Stimulated activated CD8-positive, alpha-beta memory T cell treated with anti-CD3 and anti-CD28 coated beads, Interleukin-4, amount 100 ng/mL, for 24 hours (primary cell): ENCODE measurements at places on chromosomes 13 and 19.

DNA sequence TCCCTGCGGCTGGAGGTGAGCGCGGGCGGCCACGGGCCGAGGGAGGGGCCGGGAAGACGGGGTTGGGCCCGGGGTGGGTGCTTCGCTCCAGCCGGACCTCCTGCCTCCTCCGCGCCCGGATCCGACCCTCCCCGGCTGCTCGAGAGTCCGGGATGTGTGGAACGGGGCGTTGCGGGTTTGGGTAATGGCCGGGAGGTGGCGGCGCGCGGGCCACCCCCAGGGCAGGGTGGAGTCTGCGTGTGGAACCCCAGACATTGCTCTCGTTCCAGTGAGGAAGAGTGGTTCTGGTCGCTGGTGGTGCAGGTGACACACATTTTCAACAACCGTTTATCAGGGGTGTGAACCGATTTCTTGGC, 38.8 kb downstream of the ARHGEF7 start:
- DNase-seq, result no peak

GRCh38 chr13:110524541-110525257, 36.8 kb downstream of the RAB20 start:
- DNase-seq, result no peak

- DNase-seq, result no peak
Observed at GRCh38 chr13:49214917-49215376, 5.2 kb upstream of the MLNR start.

- DNase-seq, result no peak
Observed at GRCh38 chr13:100620792-100621191, 32.2 kb upstream of the GGACT start.

- no peak for DNase-seq
Observed at GRCh38 chr13:33544308-33544707, 258.8 kb upstream of the STARD13 start.

DNA sequence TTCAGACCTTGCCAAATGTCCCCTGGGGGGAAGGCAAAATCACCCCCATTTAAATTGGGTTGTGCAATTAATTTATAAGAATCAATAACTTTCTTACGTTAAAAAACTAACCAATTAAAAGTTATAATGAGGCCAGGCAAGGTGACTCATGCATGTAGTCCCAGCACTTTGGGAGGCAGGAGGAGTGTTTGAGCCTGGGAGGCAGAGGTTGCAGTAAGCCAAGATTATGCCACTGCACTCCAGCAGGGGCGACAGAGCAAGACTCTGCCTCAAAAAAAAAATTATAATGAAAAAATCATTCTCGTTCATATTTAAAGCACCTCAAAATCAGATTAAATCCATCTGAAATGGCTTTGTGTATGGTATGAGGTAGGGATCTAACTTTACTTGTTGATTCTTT, 18.4 kb upstream of the SIGLEC14 start:
- DNase-seq, result no peak

GRCh38 chr19:12205296-12205695, 42.4 kb downstream of the ZNF136 start:
- DNase-seq, result no peak

- no peak for DNase-seq
Observed at GRCh38 chr13:80577926-80578670, 237.2 kb upstream of the SPRY2 start.

DNA sequence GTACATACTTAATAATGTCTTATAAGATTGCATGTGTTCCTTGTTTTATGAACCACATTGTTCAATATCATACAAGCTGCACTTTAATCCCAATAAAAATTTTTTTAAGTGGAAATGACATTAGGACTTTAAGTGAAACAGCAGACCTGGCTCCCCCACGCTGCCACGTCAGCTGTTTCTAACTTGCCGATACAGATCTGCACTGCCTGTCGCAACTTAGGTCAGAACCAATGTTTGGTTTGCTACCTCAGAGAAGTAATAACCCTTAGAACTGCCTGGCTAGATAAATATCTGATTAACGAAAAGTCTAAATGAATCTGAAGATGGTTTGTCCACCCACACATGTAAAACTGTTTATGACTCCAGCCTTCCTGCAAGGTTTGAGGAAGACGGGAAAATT, 327.5 kb upstream of the DACH1 start:
- no peak for DNase-seq

DNA sequence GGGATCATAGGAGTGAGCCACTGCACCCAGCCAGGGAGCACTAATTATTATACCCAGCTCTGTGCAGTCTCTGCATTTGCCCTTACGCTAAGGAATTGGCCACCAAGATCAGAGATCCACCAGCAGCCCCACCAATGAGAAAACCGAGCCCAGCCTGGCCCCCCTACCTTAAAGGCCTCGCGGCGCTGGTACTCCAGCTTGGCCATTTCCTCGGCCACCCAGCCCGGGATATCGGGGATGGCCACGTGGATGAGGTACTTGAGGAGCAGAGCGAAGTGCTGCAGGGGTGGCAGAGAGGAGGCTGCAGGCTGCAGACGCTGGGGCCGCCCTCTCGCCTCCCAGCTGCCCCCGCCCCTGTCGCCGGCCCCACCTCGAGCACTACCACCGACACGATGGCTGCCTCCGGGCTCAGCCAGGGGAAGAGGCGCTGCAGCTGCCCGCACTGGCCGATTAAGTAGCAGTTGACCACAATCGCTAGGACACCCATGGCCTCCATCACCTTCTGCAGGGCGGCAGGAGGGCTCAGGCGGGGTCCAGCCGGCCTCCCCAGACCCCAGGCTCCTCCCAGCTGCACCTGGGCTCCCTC, 7.5 kb downstream of the ANO8 start:
- DNase-seq, result no peak

GRCh38 chr19:38130399-38130798, 93.6 kb downstream of the DPF1 start:
- DNase-seq, result no peak

GRCh38 chr19:13042443-13043130, 47.3 kb downstream of the NFIX start:
- no peak for DNase-seq

DNA sequence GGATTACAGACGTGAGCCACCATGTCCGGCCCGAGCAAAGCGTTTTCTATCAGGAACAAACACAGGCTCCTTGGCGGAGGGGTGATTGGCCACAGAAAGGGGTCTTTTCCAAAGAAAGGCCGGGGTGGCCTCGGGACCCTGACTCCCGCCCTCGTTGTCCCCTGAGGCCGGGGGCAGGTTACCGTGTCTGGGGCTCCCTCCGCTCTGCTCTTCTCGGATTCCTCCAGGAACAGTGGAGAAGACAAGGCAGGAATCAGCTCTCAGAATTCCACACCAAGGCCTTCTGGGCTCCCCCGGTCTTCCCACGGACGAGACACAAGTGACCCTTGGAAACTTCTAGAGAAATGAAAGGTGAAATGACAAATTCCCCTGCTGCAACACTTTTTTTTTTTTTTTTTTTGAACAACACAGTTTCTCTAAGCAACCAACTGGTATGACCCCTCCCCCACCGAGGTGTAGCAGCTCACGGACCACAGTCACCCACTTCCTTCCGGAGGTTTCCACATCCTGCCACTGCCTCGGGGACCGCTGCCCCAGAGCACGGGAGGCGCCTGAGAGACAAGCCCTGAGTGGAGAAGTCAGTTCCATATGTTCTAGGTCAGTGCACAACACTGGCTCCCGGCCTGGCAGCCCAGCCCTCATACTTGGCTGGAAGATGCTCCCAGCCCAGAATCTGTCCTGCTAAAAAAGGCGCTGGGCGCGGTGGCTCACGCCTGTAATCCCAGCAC, 11.0 kb downstream of the MOB3A start:
- DNase-seq, result peak; percentile 90

GRCh38 chr19:56707821-56708220, 36.3 kb upstream of the ZNF835 start:
- no peak for DNase-seq

- no peak for DNase-seq
Observed at GRCh38 chr19:12675399-12675798, 6.3 kb downstream of the DHPS start.

GRCh38 chr13:21925720-21926119, 254.8 kb downstream of the FGF9 start:
- no peak for DNase-seq
